Stimulated activated CD8-positive, alpha-beta memory T cell treated with anti-CD3 and anti-CD28 coated beads, Interleukin-7, amount 100 ng/mL, for 4 hours (primary cell): ENCODE measurements at places on chromosomes 6 and 20.

DNA sequence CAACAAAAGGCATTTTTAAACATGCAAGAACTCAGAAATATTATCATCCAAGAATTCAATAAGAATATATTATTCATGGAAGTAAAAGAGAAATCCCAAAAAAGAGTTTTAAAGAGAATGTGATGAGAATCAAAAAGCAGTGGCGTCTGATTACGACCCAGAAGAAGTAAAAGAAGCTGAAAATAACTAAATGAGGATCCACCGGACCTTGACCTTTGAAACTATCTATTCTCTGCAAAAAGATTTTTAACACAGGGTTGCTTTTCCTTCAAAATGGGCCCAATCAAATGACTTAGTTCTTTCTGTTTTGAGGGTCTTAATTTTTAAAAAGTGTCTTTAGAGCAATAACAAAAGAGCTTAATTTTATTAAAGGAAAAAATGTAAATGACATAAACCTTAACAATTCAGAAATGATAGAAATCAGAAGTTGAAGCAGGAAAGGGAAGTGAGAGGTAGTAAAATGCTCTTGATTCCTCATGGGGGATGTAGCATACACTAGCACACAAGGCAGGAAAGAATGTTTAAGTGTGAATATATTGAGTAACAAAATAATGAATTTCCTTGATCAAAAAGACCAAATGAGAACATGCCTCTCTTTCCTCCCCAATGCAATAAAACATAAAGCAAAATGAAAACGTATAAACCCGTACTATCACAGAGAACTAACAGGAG is 223.1 kb upstream of the PRDM1 start:
- no peak for DNase-seq

GRCh38 chr6:81865712-81866111 is 113.2 kb upstream of the TENT5A start:
- no peak for DNase-seq

GRCh38 chr6:166400181-166400580 is 17.4 kb upstream of the MPC1 start:
- DNase-seq, result no peak

GRCh38 chr20:58633161-58634053 is 17.7 kb upstream of the STX16 start:
- DNase-seq, result no peak

GRCh38 chr6:145453376-145453775 is 281.9 kb downstream of the EPM2A start:
- DNase-seq, result no peak

DNA sequence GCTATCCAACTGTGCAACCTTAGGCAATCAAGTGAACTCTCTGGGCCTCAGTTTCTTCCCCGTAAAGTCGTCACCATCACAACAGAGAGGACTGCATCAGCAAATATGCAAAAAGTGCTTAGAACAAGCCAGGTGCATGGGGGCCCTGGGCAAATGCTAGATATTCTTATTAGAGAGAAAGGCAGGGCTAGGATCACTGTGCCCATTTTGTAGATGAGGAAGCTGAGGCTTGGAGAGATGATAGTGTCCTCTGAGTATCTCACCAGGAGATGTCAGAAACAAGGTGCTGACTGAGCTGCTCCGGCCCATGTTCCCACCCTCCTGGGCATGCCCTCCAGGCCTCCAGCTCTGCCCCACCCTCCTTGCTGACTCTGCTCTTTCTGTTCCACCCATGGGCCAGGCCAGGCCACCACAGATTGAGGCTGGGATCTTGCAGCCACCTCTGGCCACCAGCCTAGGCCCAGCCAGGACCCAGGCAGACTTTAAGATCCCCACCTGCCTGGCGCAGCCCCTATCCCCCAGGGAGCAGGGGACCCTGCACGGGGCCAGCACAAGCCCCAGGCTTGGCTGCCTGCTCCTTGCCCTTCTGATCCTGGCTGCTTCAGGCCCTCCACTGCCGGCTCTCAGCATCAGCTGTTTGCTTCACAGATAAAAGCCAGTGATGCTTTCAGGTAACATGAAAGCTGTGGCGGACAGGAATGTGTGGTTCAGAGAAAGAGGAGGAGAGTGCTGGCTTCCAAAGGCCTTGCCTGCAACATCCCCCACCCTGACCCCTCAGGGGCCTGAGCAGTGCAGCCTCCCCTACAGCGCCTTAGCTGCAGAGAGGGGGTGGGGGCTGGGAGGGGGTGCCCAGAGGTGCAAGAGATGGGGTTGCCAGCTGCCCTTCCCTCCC is 47.6 kb downstream of the GRM4 start:
- no peak for DNase-seq

DNA sequence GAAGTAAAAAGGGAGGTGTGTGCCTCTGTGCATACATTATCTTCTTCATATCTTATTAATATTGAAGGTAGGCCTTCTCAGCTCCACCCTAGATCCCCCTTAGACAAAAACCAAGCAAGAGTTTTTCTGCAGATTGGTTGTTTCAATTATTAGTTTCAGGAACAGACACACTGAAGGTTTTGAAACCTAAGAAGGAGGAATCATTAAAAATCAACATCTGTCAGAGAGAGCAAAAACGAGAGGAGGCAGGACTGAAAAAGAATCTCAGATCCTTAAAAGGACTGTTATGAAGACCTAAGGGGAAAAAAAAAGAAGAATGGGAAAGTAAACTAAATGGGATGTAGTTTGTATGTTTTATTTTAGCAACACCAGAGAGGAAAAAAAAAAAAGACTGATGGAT is 560.8 kb upstream of the JAG1 start:
- DNase-seq, result no peak

GRCh38 chr6:26225848-26226578 is 138.8 kb downstream of the HFE start:
- no peak for DNase-seq

DNA sequence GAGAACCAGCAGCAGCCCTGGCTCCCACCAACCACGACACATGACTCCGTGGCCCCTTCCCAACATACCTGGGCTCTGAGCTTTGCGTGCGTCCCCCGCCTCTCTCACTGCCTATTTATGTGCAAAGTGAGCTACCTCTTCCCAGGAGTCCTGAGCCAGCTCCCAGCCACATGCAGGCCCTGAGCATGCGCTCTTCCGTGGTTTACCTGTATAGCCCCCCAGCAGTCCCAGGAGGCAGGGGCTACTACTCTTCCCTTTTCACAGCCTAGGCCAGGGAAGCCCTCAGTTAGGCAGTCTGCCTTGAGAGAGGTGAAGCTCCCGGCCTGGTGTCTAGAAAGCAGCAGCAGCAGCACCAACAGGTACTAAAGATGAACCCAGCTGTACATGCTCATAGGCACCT is 114.8 kb upstream of the CDYL start:
- DNase-seq, result no peak

GRCh38 chr6:33877982-33878535 is 74.3 kb upstream of the MLN start:
- DNase-seq, result no peak

- no peak for DNase-seq
Observed at GRCh38 chr6:137978252-137978896, 111.3 kb downstream of the TNFAIP3 start.

DNA sequence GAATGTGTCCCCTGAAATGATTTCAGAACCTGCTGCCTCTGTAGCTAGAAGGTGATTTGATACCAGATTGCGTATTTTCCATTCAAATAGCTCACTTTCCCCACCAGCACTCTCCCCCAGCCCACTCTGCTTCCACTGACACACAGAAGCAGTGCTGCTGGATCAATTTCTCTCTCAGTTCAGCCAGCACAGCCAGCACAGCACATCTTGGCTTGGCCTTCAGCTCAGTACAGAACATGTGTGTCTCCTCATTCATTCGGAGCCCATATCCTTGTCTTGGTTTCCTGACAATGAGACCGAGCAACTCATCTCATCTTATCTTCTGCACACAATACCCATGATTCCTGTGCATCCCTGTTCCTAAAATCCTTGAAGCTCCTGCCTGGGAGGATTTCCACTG is 33.8 kb upstream of the CD83 start:
- no peak for DNase-seq

DNA sequence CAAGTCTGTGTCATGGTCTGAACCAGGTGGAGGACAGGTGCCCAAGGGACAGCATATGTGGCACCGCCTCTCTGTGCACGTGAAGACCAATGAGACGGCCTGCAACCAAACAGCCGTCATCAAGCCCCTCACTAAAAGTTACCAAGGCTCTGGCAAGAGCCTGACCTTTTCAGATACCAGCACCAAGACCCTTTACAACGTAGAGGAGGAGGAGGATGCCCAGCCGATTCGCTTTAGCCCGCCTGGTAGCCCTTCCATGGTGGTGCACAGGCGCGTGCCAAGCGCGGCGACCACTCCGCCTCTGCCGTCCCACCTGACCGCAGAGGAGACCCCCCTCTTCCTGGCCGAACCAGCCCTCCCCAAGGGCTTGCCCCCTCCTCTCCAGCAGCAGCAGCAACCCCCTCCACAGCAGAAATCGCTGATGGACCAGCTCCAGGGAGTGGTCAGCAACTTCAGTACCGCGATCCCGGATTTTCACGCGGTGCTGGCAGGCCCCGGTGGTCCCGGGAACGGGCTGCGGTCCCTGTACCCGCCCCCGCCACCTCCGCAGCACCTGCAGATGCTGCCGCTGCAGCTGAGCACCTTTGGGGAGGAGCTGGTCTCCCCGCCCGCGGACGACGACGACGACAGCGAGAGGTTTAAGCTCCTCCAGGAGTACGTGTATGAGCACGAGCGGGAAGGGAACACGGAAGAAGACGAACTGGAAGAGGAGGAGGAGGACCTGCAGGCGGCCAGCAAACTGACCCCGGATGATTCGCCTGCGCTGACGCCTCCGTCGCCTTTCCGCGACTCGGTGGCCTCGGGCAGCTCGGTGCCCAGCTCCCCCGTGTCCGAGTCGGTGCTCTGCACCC is 109.5 kb upstream of the RAB32 start:
- no peak for DNase-seq

GRCh38 chr6:76772951-76773350 is 690.3 kb downstream of the HTR1B start:
- DNase-seq, result no peak

DNA sequence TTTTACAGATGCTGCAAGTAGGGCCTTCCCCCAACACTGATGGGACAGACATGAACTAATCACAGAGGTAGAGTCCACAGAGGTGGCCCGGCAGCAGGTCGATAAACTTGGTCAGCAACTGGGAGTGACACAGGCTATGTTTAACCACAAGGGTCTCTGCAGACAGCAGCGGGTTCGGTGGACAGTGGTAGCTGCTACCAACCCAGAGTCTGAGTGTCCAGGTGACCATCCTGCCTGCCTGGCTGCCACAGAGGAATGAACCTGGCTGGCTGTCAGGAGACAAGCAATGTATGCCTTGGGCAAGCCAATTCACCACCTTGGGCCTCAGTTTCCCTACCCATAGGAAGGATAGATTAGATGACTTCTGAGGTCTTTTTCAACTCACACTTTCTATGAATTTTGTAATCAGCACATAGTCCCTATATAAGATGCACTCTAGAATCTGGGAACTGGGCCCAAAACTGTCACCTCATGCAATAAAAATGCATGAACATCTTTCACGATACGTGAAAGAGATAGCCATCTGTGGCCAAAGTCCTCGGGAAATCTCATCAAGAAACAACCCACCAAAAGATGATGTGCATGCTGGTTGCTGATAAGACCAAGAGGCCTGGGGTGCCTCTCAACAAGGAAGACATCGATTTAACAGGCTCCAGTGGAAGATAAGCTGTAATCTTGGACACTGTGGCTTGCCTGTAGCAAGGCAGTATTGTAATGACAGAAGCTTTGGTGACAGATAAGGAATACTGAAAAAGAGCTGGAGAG is 30.5 kb downstream of the MDGA1 start:
- DNase-seq, result no peak

DNA sequence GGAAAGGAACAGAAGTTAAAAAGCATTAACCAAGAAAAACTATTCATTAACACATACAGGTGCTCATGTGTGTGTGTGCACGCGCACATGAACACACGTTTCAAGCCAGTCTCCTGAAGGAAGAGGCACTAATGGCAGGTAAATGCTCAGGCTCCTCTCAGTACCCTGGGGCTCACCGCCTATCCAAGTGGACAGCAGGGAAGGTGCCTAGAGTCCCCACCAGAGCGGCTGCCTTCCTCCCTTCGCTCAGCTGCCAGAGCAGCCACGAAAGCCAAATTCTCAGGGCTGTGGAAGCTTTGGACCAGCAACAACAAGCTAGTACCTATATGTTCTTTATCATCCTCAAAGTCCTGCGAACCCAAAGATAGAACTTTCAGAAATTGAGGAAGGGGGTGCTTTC is 42.6 kb downstream of the PLCG1 start:
- no peak for DNase-seq

DNA sequence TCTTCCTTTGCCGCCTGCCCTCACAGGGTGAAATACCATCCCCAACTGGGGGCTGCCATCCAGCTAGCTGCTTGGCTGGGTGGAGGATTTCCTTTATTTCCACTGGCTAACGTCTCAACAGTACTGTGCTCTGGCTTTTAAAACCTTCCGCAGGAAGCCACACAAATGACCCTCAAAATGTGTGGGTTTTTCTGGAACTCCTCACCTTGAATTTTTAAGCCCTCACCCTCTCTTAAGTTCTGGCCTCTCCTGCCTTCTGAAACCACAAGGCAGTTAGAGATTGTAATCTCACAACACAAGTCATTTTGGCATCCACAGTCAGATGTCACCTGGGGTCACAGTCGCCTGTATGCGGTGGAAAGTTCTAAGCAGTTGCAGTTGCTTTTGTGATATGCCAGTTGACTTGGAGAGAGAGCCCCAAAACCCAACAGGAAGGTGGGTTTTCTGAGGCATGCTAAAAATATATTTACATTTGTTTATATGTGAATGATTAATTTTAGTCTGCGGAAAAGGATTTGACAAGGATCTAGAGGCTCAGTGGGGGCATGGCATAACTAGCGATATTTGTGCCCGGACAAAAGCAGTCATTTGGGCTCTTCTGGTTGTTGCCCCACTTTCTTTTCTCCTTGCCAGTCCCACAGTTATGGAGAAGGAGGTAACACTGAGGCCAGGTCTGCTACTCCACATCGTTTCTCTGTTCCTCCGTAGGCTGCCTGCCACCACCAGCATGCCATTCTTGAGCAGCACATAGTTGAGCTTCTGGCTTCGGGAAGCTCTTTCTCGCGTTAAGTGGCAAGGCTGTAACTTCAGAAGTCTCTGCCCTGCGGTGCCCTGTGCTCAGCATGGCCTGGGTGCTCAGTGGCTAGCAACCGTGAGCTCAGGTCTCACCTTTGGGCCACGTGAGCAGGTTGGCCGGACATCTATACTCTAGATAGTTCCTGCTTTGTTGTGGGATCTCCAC is 335.3 kb downstream of the CD83 start:
- peak; percentile 33 for DNase-seq

- DNase-seq, result no peak
Observed at GRCh38 chr6:157314705-157315321, 8.5 kb downstream of the TMEM242 start.

GRCh38 chr20:57605878-57606277 is 14.3 kb downstream of the ZBP1 start:
- DNase-seq, result no peak

DNA sequence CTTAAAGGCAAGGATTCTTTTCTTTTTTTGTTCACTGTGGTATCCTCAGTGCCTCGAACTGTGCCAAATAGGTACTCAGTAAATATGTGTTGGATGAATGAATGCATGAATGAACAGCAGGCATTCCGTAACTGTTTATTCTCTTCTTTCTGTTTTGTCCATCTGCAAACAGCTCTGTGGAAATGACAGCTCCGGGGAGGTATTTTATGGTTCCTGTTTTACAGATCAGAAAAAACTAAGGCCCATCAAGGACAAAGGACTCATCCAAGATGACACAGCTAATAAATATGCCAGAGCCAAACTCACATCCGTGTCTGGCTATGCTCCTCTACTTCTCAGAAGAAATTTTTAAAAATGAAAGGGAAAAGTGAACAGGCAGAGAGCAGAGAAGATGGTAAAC is 21.0 kb downstream of the JPH2 start:
- no peak for DNase-seq

GRCh38 chr6:133894795-133895358 is 6.0 kb downstream of the TCF21 start:
- DNase-seq, result no peak
